Activated naive CD4-positive, alpha-beta T cell (primary cell): ENCODE measurements at places on chromosomes 11 and 22.

- DNase-seq: no peak
These were observed 23.1 kb downstream of the TTLL1 start for GRCh38 chr22:43066134-43066533.

GRCh38 chr11:33172996-33173395, 11.7 kb upstream of the CSTF3 start:
- no peak for DNase-seq

DNA sequence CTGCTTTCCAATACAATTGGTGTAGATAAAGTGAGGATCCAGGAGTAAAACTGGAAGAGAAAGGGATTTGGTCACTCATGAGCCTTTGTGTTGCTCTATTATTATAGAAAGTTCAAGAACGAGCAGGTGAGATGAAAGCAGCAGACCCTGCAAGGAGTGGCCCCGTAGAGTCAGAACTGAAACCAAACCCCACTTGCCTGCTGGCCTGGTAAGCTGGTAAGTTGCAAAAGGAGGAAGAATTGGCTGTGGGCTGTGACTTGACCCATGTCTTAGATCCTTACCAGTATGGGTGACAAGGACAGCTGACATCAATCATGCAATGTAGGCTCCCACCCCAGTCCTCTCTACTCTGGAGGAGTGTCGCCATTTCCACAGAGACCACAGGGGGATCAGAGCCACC, 201.3 kb downstream of the OPCML start:
- DNase-seq: no peak

GRCh38 chr11:131889146-131889577, 518.7 kb downstream of the NTM start:
- DNase-seq: no peak

DNA sequence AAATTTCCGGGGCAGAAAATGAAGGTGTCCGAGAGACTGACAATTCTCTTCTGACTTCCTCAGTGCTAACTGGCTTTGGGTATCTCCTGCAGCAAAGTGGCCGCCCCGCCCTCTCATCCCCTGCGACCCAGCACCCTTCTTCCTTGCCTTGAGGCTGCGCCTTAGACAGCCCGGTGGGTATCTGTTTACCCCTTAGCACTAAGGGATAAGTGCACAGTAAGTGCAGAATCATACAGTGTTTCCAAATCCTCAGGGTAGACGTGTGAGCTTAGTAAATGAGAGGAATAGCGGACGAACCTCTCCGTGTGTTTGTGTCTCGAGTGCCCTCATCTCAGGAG, 368 bp upstream of the CHORDC1 start:
- DNase-seq: no peak

- no peak for DNase-seq
These were observed 48.3 kb downstream of the RPUSD4 start for GRCh38 chr11:126163074-126163700.

DNA sequence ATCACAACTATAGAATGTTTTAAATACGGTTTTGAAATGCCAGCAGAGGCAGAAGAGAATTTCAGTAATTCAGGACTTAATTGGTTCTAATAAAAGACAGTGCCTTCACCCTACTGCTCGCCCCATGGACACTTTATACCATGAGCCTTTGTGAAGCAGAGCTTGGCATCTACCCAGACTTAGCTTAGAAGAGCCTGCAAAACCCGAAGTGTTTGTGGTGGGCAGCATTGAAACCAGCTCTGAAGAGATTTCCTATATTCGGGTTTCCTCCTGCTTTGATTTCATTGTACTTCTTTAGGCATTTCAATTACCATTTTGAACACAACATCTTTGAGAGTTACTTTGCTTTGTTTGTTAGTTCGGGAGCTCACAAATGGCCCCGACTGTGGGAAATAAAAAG, 185.1 kb upstream of the MTNR1B start:
- DNase-seq: no peak

DNA sequence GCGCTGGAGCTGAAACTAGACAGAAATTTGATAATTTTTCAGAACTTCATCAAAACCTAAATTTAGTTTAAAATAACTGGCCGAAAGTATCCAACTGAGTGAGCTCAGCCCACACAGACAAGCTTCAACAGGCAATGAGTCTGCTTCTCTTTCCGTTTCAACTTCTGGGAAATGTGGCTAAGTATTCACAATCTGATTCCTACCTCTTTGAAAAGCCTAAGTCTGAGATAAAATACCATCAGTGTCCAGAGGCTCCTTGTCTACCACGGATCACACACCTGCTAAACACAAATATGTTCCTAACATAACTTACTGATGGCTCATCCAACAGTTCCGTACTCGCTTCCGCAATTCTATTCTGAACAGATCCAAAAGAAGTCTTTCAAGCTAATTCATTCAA, 8.5 kb downstream of the SIK3 start:
- no peak for DNase-seq

GRCh38 chr11:132464939-132465338, 1067.4 kb downstream of the OPCML start:
- DNase-seq: no peak

DNA sequence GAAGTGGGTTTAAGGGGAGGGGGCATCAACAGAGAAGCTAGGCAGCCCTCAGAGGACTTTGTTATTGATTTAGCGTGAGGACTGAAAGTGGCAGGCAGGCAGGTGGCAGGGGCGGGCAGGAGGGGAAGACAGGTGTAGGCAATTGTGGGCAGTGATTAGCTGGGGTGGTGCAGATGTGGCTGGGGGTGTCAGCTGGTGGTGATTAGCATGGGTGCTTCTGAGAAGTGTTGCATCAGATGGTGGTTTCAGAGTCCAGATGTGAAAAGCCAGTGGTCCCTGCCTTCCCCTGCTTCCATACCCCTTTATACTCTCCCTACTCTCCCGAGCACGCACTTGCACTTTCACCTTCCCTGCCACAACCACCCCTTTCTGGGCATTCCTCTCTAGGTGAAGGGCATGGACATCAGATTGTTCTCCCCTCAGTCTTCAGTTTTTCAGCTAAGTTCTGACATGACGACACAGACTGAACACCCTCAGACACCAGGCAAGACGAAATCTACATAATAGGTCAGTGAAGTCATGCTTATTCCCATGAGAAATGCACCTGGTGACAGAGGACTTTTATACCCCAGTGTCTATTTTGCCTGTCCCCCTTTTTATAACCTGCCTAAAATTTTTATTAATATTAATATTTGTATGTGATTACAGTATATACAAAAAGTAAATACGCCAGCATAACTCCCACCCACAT, 435.7 kb upstream of the CADM1 start:
- DNase-seq: no peak

GRCh38 chr22:48744967-48745841, 1082.5 kb downstream of the BRD1 start:
- no peak for DNase-seq

DNA sequence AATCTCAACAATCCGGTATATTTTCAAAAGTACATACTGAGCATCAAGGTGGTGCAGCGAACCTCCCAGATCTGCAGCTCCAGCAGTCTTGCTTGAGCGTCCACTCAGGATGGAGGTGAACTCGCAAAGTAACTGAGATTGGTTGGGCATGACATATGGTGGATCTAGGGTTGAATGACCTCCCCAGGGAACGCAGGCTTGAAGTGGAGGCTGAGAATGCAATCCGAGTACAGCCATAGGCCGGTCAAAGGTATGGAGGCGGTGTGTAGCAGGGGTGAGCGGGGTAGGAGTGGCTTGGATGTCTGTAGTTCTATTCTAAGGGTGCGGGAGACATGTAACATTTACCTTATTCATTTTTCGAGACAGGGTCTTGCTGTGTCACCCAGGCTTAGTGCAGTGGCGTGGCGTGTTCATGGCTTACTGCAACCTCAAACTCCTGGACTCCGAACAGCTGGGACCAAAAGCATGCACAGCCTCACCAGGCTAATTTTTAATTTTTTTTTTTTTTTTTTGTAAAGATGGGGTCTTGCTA, 631 bp upstream of the C22orf39 start:
- no peak for DNase-seq

DNA sequence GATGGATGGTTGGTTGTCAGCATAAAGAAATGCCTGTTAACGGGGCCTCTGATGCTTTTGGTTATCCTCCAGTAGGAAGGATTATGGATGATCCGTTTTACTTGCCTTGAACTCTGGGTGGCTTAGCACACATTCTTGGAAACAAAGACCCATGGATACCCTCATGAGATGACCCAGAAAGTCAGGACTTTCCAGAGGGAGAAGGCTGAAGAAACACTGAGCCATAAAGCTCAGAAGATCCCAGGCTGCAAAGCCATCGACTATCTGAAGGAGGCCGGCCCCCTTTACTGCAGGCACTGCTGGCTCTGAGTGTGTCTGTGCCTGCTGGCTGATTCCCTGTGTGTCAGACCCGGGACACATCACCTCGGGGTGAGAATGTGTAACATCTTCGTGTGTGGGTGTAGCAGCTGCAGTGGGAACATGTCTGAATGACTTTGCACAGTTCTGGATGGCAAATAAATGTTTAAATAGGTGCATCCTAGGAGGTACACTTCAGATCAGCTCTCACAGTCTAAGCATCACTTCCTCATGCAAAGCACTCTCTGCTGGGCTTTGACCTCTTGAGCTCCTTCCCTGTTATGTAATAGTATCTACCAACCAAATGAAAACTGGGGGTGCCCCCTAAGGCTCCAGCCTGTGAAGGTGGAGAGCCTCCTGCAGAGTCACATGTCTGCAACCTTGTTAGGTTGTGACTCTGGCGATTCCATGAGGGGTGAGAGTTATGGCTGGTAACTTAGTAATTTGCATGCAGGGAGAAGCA, 1084.9 kb downstream of the TBC1D22A start:
- no peak for DNase-seq

GRCh38 chr22:36221799-36222751, 17.3 kb downstream of the APOL2 start:
- peak; percentile 38 for DNase-seq

DNA sequence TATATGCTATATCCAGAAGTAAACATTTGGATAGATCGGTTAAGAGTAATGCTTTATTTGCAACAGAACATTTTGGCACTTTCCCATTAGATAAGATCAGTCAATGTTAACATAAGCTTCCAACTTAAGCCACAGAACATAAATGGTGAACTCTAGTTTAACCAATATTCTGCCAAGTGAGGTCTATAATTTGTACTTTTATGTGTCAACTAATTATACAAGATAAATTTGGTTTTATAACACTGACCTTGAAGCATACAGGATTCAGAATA, 23.5 kb upstream of the BLID start:
- DNase-seq: no peak

- no peak for DNase-seq
These were observed 32.9 kb downstream of the RBFOX2 start for GRCh38 chr22:35995772-35996171.

DNA sequence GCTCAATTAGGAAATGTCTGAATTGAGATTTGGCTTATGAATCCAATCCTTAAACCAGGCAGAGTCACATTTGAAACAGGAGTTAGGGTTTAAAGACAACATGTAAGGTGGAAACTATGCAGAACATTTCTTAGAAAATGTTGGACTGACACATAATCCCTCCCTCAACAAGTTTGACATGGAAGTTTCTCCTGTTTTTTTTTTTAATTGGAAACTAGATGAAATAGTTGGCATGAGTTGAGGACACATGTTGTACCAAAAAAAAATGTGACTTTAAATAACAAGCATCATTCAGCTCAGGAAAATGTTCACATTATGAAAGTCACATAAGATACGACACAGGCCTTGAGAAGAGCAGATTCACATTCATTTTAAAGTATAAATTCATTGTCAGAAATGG, 154.9 kb upstream of the DDI1 start:
- DNase-seq: no peak

GRCh38 chr11:3942160-3942955, 86.9 kb downstream of the STIM1 start:
- DNase-seq: no peak

DNA sequence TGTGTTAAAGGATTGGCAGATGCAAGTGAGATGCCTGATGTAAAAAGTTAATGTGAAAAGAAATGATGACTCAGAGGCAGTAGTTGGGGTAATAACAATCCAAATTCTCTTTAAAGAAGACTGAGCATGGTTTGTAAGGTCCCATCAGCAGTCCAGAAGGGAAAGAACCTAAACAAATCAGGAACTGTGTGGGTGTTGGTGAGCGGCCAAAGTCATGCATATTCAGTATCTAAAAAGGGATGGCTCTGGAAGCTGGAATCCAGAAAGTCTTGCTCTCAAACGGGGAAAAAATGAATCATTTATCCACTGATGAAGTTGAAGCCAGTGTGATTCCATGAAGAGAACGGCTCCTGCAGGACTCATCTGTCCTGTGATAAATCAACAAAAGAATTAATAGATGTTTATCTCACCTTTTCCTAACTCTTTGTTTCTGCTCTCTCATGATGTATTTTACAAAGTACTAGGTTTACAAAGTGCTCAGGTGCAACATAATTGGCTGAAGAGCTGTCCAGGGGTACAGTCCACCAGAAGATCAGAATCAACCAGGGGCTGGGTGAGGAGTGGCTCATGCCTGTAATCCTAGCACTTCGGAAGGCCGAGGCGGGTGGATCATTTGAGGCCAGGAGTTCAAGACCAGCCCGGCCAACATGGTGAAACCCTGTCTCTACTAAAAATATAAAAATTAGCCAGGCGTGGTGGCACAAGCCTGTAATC, 20.5 kb upstream of the SORL1-AS1 start:
- no peak for DNase-seq

DNA sequence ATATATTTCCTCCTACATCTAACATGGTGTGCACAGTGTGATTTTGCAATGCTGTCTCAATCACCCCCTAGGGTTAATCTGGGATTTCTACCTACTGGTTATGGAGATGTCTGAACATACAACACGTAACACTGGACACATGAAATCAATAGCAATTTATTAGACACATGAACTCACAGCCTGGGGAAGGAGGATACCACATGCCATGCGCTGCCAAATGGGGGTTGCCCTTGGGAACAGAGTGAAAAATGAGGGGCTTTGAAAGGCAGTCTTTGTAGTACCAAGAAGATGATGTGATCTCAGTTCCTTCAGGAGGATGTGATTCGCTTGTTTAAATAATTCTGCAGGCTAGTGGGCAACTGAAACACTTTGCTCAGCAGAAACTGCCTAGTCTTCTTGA, 253.6 kb upstream of the LRRC4C start:
- no peak for DNase-seq

DNA sequence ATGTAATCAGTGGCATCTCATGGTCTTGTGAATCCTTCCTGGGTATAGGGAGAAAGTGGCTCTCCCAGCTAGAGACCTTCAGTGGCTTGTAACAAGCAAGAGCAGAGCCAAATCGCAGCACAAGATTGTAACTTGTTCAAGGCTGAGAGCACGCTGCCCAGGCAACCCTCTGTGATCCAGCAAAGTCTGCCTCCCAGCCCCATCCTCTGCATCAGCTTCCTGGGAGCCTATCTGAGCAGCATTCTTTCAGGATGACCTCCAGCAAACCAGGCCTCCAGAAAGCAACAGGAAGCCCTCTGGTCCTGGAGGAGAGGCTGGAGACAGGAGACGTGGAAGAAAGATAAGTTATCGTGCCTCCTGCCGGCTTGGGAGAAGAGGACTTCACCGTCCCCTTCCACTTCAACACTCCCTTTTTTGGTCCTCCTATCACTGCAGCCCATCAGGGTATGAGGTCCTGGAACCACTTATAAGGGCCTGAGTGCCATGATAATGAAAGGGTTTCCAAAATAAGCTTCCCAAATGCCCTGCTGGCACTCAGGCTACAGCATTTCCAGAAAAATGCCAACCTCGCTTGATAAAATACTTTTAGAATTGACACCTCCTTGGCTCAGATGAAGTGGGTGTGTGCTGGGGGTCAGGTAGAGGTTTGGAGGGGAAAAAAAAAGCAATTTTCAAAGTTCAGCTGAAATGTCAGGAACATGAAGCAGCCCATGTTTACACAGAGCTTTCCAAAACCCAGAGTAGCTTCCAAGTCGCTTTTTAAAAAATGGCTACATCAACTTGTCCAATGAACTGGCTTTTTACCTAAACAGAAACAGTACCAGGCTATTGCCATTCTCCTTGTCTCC, 80.2 kb downstream of the PLEKHA7 start:
- no peak for DNase-seq
